HFFc6 (cell line): ENCODE measurements at places on chromosomes 6 and 20. TPM values are rescaled to one million over a fixed set of nuclear protein-coding genes. Genes with fewer than 3 reads are reported as not detected.
A peak's percentile ranks its signal among the peaks of the same experiment; 100 is the strongest.

DNA sequence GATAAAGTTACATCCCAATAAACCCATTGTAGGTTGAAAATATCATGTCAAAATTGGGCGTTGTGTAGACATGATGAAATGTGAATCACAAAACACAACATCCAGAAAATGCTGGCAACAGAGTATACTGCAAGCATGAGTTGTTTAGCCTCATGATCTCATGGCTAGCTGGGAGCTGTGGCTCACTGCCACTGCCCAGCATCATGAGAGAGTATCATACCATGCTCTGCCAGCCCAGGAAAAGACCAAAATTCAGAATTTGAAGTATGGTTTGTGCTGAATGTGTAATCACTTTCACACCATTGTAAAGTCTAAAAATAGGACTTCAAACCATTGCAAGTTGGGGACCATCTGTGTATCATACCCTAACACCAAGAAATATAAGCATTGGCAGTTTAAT lies 45.2 kb upstream of the SMAP1 start:
- DNase-seq, result no peak

GRCh38 chr6:14863902-14864850 lies 381.7 kb upstream of the JARID2 start:
- DNase-seq, result no peak

DNA sequence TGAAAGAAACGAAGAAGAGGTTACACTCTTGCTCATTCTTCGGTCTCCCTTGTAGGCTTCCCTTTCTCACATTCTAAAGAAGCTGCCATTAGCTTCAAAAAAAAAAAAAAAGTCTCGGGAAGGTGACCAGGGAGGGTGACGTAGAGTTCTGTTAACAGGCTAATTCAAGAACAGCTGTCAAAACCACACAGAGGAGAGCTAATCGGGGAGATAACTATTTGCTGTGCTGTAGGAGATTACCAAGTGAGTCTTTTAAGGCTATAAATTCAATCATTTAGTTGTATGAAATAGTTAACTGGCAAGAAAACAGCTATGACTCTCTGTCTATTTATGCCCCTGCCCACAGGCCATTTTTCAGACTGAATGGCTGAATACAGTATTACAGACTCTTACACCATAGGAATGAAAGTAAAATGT lies 256.8 kb downstream of the SYNE1 start:
- peak; percentile 77 for DNase-seq

DNA sequence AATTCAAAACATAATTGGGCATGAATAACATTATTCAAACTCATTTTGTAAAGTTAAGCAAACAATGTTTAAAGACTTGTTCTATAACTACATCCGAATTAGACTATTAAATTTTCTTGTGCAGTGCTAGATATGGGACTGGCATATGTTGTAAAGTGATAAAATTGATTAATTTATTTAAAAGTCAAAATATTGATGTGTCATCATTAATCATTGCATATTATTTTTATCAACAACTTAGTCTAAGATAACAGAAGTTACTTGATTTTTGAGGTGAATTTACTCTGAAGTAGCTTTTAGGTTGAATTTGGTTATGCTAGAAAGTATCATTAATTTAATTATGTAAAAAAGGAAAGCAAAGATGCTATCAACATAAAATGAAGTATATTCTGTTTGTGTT lies 244.6 kb downstream of the CLVS2 start:
- DNase-seq, result no peak

DNA sequence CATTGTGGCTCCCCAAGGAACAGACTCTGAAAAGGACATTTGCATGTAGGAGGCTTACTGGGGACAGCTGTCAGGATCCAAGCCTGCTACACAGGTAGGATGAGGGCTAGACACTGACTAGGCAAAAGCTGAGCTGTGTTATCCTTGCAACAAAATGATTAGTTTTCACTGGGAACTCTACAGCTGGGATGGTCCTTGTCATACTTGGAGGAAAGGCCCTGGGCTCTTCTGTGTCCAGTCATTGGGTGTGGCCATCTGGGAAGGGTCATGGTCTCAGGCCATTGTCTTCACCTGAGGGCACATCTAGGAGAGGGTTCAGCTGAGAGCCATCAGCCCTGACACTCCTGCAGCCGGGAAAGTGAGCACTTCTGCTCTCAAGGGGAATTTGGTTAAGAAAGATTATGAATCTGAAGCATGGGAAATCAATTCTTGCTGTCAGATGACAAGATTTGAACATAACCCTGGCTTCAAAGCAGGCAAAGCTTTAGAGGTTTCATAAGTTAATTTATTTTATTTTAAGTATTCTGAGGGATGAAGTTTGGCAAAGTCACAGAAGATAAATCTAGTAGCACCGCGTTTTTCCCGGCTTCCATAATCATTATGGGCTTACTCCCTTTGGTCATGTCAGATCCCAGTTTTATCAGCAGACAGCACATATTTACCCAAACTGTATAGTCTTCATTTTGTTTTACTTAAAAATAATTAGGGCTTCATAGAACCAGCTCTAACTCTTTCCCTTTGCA lies 78.4 kb upstream of the SLC22A23 start:
- no peak for DNase-seq

DNA sequence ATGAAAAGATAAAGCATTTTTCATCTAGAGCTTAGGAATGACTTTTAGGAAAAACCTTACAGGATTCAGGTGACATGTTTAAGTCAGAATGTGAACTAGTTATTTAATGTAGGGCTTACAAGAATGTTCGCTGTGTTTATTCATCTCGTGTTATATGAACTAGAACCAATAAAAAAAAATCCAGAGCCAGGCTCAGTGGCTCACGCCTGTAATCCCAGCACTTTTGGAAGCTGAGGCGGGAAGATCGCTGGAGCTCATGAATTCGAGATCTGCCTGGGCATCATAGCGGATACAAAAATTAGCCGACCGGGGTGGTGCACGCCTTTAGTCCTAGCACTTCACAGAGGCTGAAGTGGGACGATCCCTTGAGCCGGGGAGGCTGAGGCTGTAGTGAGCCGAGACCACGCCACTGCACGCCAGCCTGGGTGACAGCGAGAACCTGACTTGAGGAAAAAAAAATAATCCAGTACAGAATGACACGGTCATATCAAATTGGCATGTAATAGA lies 46.3 kb downstream of the OR2B2 start:
- peak; percentile 13 for DNase-seq

DNA sequence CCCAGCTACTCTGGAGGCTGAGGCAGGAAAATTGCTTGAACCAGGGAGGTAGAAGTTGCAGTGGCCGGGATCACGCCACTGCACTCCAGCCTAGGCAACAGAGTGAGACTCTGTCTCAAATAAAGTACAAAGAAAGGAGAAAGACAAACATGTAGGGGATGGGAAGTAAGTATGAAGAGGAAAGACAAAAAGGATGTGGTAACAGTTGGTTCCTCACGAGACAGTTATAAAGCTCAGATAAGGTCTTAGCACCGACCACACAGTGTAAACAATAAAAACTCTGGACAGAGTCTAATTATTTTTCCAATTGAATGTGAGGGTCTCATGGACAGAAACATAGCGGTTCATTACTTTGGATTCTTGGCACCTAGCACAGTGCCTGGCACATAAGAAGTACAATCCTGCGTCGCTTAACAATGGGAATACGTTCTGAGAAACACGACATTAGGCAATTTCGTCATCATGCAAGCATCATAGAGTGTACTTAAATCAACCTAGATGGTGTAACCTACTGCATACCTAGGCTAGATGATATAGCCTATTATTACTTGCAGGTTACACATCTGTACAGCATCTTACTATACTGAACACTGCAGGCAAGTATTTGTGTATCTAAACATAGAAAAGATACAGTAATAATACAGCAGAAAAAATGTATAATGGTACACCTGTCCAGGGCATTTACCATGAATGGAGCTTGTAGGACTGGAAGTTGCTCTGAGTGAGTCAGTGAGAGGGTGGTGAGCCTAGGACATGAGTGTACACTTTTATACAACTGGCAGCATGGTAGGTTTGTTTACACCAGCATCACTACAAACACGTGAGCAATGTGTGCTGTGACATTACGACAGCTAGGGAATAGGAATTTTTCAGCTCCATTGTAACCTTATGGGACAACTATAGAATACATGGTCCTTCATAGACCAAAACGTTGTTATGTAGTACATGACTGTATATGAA lies 38.2 kb downstream of the MBOAT1 start:
- DNase-seq, result no peak

- no peak for DNase-seq
These were observed 38.3 kb upstream of the DUSP22 start for GRCh38 chr6:254016-254415.

- DNase-seq, result no peak
These were observed 10.6 kb downstream of the TFEB start for GRCh38 chr6:41724586-41725501.

DNA sequence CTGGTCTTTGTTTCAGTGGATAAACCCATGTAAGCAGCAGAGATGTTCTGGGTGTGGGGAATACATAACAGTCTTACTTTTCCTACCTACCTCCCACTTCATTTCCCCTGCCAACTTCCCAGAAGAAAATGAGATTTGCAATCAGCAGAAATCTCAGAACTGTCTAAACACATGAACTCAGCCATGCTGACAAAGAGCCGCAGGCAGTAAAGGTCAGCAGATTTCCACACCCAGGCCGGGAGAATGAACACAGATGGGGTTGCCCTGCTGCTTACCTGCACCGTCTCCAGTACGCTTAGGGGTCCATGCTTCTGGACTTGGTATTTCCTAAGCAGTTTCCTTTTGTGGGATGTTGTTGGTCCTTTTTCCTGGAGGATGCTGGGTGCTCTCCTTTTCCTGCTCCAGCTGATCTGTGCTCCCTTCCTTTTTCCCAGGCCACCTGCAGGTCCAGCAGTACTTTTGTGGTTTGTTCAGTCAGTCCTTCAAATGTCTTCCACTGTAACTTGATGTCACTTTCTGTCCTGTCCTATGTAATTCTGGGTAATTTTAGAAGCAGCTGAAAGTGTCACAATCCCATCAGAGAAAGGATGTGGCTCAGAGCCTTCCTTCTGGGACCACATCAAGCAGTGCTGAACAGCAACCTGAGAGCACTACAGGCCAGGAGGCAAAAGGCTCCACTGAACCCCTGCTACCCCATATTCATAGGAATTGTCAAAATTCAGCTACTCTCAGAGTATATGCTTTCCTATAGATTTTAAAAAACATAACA lies 129.0 kb downstream of the CEP57L1 start:
- DNase-seq, result no peak

- DNase-seq, result peak; percentile 100
These were observed 223.2 kb upstream of the ECI2 start for GRCh38 chr6:4358414-4359107.

GRCh38 chr6:168377856-168378832 lies 58.6 kb upstream of the DACT2 start:
- no peak for DNase-seq

GRCh38 chr20:24643731-24644626 lies 174.6 kb downstream of the SYNDIG1 start:
- DNase-seq, result no peak

GRCh38 chr20:53940360-53940702 lies 130.1 kb downstream of the BCAS1 start:
- no peak for DNase-seq

DNA sequence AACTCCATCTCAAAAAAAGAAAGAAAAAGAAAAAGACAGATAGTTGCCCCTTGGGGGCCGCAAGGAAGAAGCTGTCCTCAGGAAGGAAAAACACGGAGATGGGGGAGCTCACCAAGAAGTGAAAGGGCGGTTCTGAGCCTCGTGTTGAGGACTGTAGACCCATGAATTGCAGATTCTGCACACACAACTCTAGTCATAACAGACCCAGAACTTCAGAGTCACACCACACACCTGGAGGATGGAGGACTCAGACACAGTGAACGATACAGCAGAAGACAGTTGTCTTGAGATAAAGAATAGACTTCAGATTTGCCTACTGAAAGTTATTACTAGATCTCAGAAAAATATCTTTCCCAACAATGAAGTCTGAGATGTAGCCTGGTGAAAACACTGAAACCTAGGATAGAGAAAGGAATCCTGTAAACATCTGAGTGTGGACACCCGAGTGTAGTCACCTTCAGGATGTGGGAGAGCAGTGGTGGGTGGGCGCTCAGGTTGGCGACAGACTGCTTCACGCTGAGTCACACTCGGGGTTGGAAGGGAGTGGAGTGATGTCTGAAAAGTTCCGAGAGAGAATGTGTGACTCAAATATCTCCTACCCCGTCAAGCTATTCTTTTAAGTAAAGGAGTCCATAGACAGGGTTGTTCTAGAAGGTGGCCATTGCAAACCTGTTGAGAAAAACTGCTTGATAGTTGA lies 88.1 kb downstream of the MAP3K4 start:
- peak; percentile 58 for DNase-seq

DNA sequence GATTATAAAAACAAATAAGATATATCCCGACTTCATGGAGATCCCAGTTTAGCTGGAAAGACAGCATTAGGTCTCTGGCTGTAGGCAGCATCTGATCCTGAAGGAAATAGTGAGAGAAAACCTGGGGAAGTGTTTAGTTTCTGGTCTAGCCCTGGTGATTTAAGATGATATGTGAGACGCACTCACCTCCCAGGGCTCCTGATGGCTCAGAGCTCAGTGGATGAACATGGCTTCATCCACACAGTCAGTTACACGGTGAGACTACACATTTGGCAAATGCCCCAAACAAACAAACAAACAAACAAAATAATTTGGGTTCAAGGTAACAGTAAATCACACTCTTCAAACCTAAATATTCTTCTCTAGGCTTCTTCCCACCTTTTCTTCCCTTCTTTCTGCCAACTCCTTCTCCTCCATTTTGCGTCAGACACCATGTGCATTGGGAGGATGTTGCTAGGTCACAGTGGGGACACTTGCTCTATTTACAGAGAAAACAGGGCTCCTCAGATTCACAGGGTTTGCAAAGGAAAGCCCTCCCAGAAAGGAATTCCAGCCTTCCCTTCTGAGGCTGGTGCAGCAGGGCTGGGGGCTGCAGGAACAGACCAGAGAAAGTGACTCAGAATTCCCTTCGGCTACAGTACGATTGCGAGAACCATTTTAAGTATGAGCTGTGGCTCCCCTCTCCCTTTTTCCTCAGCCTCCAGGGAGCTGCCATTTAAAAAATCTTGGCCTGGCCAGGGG lies 59.6 kb upstream of the SALL4 start:
- no peak for DNase-seq

DNA sequence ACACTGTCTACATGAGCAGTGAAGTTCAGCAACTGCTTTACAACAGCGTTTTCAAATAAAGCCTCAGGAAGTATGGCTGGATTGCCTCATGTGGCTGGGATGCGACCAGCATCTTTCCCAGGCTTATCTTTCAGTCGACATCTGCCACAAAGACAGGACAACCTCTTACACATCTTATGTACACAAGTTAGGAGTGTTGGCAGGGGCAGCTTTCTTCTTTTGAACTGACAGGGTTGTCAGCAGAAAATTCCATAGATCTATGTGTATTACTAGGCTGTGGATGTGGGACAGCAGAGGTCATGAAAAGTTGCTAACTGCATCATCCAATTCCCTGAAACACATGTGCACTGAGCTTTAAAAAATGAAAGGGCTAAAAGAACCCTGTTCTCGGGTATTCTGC lies 48.1 kb downstream of the PLAGL1 start:
- DNase-seq, result no peak

GRCh38 chr6:28945349-28945748 lies 21.6 kb upstream of the TRIM27 start:
- no peak for DNase-seq

DAAM2 gene
- total RNA-seq, result 3.3 and 7.7 TPM in 2 replicates

ZBTB12 gene
- 7.4 and 9.3 TPM in 2 replicates for total RNA-seq

LY6G6F gene
- not detected in 3 replicates for total RNA-seq

CYB5R4 gene
- total RNA-seq, result 12.3 to 16.4 TPM (median 14.6 TPM) in 3 replicates
